Colonic mucosa (tissue), 4 donors: ENCODE measurements at places on chromosomes 6 and 20.

DNA sequence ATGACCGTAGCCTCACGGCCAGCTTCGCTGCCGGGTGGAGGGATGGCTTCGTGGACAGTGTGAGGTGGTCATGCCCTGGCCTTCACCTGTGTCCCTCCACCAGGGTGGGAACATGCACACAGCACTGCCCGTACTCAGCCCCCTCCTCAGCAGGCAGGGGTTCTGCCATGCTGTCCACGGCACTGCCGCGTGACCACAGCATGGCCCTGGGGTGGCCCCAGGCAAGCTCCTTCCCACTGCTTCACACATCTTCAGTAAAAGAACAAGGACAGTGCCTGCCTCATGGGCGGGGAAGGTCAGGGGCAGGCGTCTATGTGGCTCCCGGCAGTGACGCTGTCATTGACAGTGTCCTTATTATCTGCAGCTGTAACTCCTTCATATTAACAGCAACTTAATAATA is 205.9 kb downstream of the TAF4 start:
- no peaks in the 10 kb centered on the region for H3K4me1 ChIP-seq
- no peaks in the 10 kb centered on the region for H3K27me3 ChIP-seq
- no peak for DNase-seq
- no peak overlapping the region for H3K27ac ChIP-seq

DNA sequence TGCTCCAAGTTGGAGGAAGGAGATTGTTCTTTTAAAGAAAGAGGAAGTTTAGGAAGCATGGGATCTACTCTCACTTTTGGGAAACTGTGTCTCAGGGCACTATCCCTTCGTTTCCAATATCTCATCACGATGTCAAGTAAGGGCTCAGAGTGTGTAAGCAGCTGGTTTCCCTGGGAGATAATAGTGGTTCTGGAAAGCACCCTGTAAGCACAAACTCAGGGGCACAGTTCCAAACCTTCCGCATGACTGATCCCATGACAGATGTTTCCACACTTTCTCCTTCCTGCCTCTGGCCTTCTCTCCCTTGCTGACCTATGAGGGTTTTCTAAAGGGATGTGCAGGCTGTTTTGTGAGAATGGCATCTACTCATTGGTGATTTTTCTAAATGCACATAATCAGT is 33.9 kb downstream of the ADTRP start:
- DNase-seq = peak; percentile 67
- H3K4me3 ChIP-seq = no peak overlapping the region
- no peaks in the 10 kb centered on the region for H3K27me3 ChIP-seq
- H3K4me1 ChIP-seq = no peaks in the 10 kb centered on the region

- no peak overlapping the region for H3K27ac ChIP-seq
- H3K4me1 ChIP-seq = no peaks in the 10 kb centered on the region
- no peaks in the 10 kb centered on the region for H3K27me3 ChIP-seq
These were observed 12.1 kb downstream of the CEP85L start for GRCh38 chr6:118639054-118639964.

- H3K27me3 ChIP-seq = no peaks in the 10 kb centered on the region
- peaks cover 4% of the 10 kb centered on the region for H3K4me1 ChIP-seq
- H3K4me3 ChIP-seq = no peak overlapping the region
- no peak for DNase-seq
- no peak overlapping the region for H3K27ac ChIP-seq
These were observed 31.7 kb downstream of the REPS1 start for GRCh38 chr6:138956244-138956924.

DNA sequence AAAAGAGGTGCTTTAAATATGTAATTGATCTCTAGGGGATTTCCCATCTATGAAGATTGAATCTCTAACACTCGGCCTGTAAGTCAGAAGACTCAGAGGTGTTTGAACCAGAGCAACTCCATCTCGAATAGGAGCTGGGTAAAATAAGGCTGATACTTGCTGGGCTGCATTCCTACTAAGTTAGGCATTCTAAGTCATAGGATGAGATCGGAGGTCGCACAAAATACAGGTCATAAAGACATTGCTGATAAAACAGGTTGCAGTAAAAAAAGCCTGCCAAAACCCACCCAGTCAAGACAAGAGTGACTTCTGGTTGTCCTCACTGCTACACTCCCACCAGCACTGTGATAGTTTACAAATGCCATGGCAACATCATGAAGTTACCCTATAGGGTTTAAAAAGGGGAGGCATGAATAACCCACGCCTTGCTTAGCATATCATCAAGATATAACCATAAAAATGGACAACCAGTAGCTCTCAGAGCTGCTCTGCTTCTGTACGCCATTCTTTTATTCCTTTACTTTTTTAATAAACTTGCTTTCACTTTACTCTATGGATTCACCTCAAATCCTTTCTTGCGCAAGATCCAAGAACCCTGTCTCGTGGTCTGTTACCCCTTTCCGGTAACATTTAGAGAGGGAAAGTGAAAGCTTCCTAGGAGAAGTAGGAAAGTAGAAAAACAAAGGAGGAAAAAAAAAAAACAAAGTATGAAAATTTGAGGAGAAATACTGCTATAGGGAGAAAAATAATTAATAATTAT is 129.7 kb upstream of the PHACTR1 start:
- no peaks in the 10 kb centered on the region for H3K36me3 ChIP-seq
- DNase-seq = no peak
- no peak overlapping the region for H3K4me3 ChIP-seq
- H3K4me1 ChIP-seq = no peaks in the 10 kb centered on the region
- no peaks in the 10 kb centered on the region for H3K27me3 ChIP-seq

DNA sequence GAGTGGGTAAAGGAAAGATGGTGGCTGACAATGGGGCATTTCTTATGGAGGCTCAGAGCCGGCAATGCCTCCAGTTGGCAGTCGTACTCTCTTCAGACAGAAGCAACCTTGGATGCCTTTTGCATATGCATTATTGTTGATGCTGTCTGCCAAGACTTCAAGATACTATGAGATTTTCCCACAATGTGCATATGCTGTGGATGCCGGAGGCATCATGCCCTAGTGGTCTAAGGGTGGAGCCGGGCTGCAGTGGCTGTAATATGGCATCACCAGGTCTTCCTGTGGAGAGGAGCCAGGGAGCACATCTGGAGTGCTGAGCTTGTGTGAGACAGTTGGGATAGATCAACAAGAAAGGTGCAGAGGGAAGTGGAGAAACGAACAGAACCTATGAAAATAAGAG is 104.9 kb downstream of the FOXC1 start:
- no peaks in the 10 kb centered on the region for H3K4me1 ChIP-seq
- no peaks in the 10 kb centered on the region for H3K27me3 ChIP-seq
- no peak for DNase-seq
- H3K27ac ChIP-seq = no peak overlapping the region

- no peaks in the 10 kb centered on the region for H3K27me3 ChIP-seq
- H3K36me3 ChIP-seq = no peaks in the 10 kb centered on the region
- no peak overlapping the region for H3K27ac ChIP-seq
- no peaks in the 10 kb centered on the region for H3K4me1 ChIP-seq
- no peak overlapping the region for H3K4me3 ChIP-seq
- no peak for DNase-seq
These were observed 81.6 kb downstream of the KCNB1 start for GRCh38 chr20:49400904-49401303.

DNA sequence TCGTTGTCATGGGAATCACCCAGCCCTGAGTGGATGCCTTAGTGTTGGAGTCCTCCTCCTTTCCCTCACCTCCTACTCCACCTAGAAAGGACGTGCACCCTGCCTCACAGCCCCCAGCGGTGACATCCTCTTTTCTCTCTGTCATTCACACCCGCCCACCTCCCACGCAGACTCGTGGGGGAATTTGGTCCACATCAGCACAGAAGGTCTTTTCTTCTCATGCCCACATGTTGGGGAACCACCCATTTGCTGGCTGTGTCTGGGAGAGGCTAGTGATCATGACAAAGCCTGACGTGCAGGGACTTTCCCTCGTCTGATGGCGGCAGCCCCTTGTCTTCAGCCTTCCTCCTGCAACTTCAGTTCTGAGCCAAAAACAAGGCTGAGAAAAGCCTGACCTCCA is 96.0 kb upstream of the CNKSR3 start:
- H3K4me3 ChIP-seq = no peak overlapping the region
- no peaks in the 10 kb centered on the region for H3K27me3 ChIP-seq
- H3K36me3 ChIP-seq = no peaks in the 10 kb centered on the region
- DNase-seq = no peak

DNA sequence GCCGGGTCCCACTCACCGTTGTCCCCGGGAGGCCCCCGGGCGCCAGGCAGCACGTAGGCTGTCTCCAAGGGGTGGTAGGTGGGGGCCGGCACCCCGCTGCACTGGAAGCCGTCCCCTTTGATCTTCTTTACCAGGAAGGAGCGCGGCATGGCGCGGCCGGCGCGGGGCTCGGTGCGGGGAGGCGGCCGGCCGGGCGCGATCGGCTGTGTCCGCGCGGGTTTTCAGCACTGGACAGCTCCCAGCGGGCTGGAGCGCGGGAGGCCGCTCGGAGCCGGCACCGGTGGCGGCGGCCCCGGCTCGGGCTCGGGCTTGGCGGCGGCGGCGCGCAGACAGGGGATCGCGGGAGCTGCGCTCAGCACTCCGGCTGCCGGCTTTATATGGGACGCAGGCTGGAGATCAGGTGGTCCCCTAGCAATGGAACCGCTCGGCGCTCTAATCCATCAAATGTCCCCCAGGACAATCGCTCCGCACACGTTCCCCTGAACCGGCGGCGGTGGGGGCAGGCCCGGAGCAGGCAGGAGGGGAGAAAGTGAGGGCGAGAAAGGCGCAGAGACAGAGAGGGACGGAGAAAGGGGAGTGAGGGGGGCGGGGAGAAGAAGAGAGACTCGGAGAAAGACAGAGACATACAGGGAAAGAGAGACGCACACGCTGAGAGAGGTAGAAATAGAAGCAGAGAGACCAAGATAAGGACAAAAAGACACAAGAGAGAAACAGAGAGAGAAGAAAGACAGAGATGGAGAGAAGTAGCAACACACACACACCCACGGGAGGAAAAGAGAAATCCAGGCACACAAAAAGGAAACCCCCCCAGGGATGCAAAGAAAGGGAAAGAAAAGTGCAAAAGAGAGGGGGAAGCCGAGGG is at the start of gene SCRT2:
Gene SCRT2, minus strand, starts transcription at position 350 of the 862 bp plus-strand sequence. Its CDS starts 201 bp downstream, at position 149.
- H3K27me3 ChIP-seq = peaks cover 34% of the 10 kb centered on the region
- no peak within 1 kb of the TSS for H3K4me3 ChIP-seq
- DNase-seq = peak; percentile 70

- no peaks in the 10 kb centered on the region for H3K36me3 ChIP-seq
- no peak overlapping the region for H3K27ac ChIP-seq
- H3K4me1 ChIP-seq = no peaks in the 10 kb centered on the region
- DNase-seq = no peak
- H3K4me3 ChIP-seq = no peak overlapping the region
- H3K27me3 ChIP-seq = no peaks in the 10 kb centered on the region
These were observed 240.1 kb downstream of the KCNQ5 start for GRCh38 chr6:72861935-72862432.

DNA sequence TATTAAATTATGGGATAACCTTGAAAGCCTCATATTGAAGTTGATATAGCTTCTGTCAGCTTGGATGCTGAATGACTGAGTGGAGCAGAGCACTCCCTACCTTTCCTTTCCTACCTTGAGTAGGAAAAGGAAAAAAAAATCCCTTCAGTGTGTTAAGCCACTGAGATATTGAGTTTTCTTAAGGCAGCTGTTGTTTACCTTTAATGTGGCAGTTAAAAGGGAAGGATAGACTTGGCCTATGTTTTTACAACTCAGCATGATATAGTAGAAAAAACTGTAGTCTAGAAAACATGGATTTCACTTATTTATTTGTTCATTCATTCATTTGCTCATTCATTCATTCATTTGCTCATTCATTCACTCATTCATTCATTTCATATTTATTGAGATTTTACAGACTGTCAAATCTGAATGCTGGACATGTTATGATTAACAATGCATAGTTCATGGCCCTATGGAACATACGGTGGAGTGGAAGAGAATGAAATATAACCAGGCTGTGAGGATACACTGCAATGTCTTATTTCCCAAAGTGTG is 131.5 kb upstream of the MAN1A1 start:
- no peak overlapping the region for H3K27ac ChIP-seq
- H3K4me1 ChIP-seq = peaks cover 5% of the 10 kb centered on the region
- H3K27me3 ChIP-seq = no peaks in the 10 kb centered on the region
- no peak for DNase-seq
- no peaks in the 10 kb centered on the region for H3K36me3 ChIP-seq

DNA sequence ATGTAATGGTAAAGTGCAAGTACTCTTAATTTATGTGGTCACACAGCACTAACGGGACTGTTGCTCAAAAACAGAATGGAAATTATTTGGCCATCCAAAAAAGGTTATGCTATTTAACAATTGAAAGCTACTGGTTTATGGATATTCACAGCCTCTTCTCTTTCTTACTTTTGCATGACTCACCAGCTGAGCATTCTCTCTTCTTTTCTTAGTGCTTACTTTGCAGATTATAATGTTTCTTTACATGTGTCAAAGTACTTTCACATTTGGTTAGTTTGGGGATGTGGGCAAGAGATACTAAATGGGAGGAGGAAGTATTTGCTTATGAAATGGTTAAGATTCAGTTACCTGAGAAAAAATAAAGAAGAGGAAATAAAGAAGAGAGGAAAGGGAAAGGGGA is 610.5 kb downstream of the HTR1B start:
- H3K4me1 ChIP-seq = no peaks in the 10 kb centered on the region
- H3K27ac ChIP-seq = no peak overlapping the region
- H3K27me3 ChIP-seq = no peaks in the 10 kb centered on the region
- DNase-seq = no peak

DNA sequence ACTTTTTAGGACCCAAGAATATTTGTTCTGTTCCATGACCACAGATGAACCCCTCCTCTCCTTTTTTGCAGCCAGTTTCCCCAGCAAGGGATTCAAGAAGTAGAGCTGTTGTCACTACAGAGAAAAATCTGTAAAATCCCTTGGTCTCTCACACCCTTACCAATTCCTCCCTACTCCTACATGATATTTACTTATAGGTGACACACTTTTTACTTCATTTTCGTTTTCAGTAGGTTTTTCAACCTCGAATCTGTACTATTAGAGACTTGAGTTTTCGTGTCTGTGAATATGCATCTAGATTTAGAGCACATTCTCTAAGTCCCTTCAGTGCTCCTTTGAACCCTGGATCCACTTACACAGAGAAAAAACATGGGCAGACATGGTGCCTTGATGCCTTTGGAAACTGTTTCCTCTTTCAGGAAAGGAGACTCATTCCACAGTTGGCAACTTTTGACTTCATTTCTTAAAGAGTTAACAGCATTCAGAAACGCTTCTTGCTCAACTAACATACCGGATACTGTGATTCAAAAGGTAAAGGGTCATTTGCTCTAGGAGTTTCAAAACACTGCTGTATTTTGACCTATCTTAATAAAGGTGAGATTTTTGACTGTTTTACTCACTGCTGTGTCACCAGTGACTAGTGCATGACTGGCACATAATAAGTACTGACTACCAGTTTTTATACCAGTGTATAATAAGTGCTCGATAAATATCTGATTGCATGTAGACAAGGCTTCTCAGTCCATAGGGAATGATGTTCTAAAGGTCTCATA is 50.6 kb downstream of the LAMA4 start:
- no peak overlapping the region for H3K4me3 ChIP-seq
- H3K27me3 ChIP-seq = no peaks in the 10 kb centered on the region
- DNase-seq = no peak
- no peaks in the 10 kb centered on the region for H3K4me1 ChIP-seq

- peak; percentile 63 for DNase-seq
- H3K4me1 ChIP-seq = no peaks in the 10 kb centered on the region
- no peaks in the 10 kb centered on the region for H3K36me3 ChIP-seq
- peak overlapping the region; percentile 87 for H3K4me3 ChIP-seq
- no peaks in the 10 kb centered on the region for H3K27me3 ChIP-seq
These were observed 844 bp upstream of the ABRACL start for GRCh38 chr6:139027620-139028182.
